ENCODE measurements at places on chromosomes 5 and 9.

GRCh38 chr9:24189986-24190385 lies 355.7 kb downstream of the IZUMO3 start:
- no peak for DNase-seq

DNA sequence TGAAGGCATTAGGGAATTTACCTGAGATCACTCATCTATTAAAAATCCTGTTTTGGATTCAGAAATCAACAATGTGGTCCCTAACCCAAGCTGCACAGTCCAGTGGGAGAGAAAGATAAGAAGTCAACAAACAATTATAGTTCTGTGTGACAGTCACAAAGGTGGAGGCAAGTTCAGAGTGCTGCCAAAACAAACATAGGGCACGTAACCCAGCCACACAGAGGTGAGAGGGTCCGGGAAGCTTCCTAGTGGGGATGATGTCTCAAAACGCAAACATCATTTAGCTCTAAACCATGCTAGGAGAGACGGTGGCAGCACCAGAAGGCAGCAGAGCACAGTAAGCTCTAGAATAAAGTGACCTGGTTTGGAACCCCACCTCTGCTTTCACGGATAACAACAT lies 158.9 kb downstream of the MAPKAP1 start:
- no peak for DNase-seq

DNA sequence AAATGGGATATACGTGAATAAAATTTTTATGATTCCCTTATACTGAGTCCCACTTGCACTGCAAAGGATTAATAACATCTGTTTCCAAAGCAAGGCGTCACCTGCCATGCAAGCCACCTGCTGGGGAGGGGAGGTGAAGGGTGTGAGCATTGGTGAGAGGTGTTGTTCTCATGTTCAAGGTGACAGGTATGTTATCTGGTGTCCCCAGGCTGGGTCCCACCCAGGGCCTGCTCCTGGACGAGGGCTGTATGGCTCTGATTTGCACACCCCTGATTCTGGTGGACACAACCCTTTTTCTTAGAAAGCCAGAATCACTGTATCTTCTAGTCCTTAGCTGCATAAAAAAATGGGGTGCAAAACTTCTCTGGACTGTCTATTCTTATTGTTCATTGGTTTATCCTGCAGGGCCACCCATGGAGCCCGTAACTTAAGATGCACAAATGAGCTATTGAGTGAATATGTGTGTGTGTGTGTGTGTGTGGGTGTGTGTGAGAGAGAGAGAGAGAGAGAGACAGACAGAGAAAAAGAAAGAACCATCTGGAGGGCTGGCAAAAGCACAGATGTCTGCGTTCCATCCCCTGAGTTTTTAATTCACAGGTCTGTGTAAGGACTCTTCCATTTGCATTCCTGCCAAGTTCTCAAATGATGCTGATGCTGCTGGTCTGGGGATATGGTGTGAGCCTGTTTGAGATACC lies 53.7 kb downstream of the SYK start:
- DNase-seq = no peak

GRCh38 chr9:83034587-83034986 lies 28.4 kb downstream of the RASEF start:
- DNase-seq = peak; percentile 10

GRCh38 chr5:159209438-159210209 lies at the start of gene RNF145:
Gene RNF145, minus strand, starts transcription at chr5:159209553. Its CDS starts 5,936 bp downstream, at chr5:159203617.
- DNase-seq = peak; percentile 77

GRCh38 chr9:113508111-113508749 lies 44.7 kb downstream of the RGS3 start:
- no peak for DNase-seq

GRCh38 chr5:139094154-139095131 lies 103.7 kb downstream of the SIL1 start:
- DNase-seq = no peak

GRCh38 chr9:137492464-137493363 lies 33.6 kb upstream of the NSMF start:
- DNase-seq = no peak

GRCh38 chr5:983568-983967 lies 25.0 kb upstream of the NKD2 start:
- no peak for DNase-seq

DNA sequence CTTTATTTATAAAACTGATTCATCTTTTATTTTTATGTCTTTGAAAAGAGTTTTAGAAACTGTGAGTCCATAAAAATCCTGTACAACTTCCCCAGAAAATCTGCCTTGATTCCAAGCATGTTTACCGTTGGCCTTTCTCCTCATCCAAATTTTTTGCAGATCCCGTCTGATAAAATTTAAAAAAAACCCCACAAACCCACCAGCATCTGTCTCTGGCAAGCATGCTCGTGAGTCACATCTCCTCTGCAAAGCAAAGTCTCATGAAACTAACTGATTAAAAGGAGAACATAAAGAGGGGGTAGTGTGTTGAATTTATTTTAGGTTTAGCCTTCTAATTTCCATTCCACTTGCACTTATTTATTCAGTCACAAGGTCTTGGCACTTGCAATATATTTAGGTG lies 109.4 kb downstream of the MAT2B start:
- DNase-seq = peak; percentile 8

DNA sequence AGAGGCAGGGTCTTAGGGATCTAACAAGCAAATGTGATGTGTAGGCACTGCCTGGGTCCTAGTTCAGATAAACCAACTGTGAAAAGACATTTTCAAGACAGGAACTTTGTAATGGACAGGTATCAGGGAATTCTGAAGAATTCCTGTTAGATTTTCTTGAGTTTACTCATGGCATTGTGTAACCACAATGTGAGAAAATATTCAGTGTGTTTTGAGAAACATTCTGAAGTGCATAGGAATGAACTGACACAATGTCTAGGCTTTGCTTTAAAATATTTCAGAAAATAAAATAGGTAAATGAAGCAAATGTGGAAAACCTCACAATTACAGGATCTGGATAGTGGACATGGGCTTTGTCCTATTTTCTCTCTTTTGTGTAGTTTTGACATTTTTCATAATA lies 15.2 kb upstream of the AFAP1L1 start:
- peak; percentile 65 for DNase-seq

DNA sequence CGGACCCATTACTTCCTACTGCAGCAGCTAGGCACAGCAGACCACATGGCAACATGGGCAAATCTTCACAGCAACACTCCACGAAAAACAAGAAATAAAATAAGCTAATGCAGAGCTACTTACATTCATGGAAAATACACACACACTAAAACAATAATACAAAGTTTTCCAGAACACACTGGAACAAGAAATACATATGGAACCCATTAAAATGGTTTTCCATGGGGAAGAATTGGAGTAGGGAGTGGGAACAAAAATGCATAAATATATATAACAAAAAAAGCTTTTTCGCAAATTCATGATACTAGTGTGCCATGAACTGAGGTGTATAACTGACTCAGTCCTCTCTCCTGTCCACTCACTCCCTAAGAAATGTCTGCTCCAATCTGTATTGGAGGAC lies 8.3 kb downstream of the ADAMTS12 start:
- DNase-seq = no peak

DNA sequence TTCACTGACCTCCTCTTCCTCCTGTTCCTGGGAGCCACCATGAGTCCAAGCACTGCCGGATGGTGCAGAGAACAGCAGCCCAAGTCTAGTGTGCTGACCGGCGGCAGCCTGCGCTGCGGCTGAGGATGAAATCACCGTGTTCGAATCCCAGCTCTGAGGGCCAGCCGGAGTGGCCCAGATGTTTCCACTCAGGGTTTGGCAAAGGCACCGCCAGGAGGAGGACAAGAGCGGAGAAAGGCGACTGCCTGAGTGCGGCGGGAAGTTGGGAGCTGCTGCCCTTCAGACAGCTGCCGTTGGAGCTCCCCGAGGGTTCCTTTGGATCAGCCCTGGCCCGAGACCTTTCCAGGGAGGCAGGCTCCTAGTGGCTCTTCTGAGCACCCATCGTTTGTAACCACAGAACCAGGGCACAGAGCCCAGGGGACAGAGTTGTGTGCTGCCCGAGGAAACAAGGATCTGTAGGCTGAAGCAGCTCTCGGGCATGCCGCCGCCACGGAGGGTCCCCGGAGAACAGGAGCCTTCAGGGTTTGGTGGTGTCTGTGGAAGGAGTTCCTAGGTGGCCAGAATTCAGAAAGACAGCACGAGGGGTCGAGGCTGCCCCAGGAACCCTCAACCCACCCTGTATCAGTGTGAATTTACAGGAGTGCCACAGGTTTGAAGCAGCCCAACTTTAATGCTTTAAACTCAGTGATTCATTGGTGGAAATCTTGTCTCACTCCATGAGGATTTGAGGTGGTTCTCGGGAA lies 115.6 kb upstream of the COL5A1 start:
- peak; percentile 80 for DNase-seq

GRCh38 chr9:91341258-91341746 lies 20.4 kb downstream of the AUH start:
- no peak for DNase-seq
